ENCODE measurements at places on chromosomes 11 and 22.

GRCh38 chr11:58345204-58345603 is 13.7 kb downstream of the OR5B17 start:
- DNase-seq, result no peak

- peak; percentile 53 for DNase-seq
Observed at GRCh38 chr22:24230911-24231656, 13.8 kb downstream of the GGT5 start.

DNA sequence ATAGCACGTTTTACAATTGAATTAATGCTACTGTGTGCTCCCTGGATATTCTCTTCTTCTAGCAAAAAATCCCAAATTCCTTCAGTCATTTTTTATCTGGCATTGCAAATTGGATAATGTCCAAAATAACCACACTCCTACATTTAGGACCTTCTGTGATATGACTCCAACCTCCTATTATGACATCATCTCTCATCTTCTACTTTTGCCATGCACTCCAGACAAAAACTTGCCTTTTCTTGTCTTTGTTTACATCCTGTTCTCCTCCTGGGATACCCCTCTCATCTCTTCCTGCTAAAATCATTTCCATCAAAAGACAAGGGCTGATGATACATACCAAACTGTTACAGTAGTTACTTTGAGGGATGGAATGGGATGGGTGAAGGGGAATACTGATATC is 20.6 kb upstream of the TMEM218 start:
- no peak for DNase-seq

GRCh38 chr11:129285402-129285786 is 90.3 kb upstream of the BARX2 start:
- no peak for DNase-seq

DNA sequence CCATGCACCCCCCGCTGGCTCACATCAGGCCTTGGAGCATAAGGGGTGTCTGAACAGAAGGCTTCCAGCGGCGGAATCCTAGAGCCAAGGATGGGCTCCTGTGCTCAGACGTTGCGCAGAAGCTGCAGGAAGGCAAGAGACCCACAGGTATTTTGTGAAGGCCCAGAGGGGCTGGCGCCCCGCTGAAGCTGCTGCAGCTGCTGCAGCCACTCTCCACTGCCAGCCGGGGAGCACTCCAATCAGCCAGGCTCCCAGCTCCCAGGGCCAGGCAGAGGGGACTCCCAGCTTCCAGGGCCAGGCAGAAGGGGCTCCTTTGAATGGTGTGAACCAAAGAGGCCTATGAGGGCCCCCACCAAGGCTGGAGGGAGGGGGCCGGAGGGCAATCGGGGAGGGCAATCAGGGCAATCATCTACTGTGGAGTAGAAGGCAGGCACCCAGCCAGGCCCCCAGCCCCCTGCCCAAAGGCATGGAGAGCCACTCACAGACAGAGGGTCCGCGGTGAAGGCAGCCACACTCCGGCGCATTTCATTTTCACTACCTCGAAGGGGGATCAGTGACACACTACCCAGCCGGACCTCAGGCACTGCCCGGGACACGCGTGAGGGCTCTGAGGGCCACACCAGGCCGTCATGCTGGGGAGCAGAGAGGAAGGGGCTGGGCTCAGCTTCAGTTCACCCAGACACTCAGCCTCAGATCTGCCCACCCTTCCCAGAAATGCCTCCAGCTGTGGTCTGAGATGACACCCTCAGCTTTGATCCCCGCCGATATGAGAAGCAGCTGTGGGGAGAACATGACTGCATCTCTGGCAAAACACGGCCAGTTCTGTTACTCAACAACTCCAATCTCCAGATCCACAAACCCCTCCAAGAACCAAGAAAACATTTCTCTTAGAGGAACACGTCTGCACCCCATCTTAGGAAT is 11.6 kb upstream of the PDE2A start:
- no peak for DNase-seq

DNA sequence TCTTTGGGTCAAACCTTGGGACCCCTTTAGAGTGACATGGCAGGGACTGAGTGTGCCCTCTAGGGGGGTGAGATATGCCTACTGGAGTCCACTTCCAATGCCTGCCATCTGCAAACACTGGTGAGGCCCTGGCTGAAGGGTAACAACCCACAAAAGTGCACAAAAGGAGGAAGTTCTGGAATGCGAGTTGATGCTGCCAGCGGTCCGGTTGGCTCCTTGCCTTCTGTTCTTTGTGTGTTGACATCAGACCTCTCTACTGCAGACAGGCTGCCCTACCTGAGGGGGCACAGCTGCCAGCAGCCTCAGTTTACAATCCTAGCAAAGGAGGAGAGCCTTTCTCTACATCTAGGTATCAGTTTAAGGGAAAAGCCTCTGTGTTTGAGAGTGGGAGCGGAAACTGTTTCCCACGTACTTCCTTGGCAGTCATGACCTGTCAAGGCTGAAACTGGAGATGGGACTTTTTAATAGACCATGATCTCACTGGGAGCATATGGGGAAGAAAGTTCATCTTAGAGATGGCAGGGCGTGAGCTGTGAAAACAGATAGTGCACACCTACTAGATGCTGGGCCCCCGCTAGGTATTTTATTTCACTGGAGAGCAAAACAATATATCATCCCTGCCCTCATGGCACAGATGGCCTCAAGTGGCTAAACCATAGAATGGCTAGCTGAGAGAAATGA is 27.2 kb downstream of the BMAL1 start:
- DNase-seq, result no peak

GRCh38 chr11:78567209-78567608 is 7.5 kb downstream of the NARS2 start:
- DNase-seq, result no peak

- DNase-seq, result no peak
Observed at GRCh38 chr11:65850217-65851082, 7.5 kb downstream of the CFL1 start.

GRCh38 chr11:120244476-120245365 is 4.8 kb downstream of the POU2F3 start:
- no peak for DNase-seq

- no peak for DNase-seq
Observed at GRCh38 chr11:1242289-1242688, 19.4 kb downstream of the MUC5B start.
